ENCODE measurements at places on chromosomes 4 and X.

DNA sequence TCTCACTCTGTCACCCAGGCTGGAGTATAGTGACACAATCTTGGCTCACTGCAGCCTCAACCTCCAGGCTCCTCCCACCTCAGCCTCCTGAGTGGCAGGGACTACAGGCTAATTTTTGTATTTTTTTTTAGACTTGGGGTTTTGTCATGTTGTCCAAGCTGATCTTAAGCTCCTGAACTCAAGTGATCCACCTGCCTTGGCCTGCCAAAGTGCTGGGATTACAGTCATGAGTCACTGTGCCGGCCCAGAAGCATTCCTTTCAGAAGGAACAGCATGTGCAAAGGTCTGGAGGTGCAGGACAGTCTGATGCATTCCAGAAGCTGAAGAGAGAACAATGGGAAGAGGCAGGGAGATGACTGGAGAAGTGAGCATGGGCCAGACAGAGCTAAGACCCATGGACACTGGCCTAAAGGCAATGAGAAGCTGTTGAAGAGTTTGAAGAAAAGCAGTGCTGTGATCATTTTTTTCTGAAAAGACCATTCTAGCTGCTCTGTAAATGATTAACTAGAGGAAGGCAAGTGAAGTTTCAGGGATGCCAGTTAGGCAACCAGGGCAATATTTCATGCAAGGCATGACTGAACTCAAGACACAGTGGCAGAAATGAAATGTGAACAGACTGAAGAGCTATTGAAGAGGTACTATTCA lies 43.2 kb downstream of the MANBA start:
- DNase-seq: no peak

DNA sequence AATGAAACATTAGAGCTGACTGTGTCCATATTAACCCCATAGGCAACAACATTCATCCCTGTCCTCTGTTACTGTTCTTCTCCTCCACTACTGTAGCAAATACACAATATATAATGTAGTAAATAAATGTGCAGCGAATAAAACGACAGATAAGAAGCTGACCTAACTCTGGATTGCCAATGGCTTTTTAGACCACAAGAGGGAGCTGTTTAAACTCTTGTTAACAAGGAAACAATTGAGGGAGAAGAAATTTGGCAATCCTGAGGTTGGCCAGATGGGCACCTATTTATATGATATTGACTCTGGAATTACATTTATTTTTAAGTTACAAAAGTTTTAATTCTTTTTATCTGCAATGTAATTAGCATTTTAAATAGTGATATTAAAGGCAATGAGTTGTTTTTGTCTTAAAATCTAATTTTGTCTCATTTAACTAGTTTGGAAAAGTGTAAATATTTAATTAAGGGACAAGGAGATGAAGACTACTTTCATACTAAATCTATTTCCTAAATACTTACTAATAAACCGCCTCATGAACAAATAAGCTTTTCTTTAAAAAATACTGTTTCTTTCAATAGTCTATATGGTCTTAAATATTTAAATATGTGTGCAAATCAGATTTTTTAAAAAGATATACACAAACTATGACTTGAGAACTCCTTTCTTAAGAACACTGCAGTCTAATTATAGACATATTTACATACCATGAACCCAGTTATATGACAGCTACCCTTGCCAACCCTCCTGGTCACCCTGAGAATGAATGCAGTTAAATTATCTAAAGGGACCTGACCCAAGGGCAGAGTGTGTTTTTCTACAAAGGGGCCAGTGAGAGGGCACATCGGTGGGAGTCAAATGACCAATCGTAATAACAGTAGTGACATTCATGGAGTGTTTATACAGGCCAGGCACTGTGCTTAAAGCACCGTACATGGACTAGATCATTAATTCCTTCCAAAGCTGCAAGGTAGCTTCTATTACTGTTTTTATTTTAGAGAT lies 52.9 kb upstream of the HPF1 start:
- peak; percentile 10 for DNase-seq

- DNase-seq: no peak
These were observed 209.9 kb upstream of the SPRY1 start for GRCh38 chr4:123186731-123187130.

GRCh38 chr4:133146574-133147241 lies 2.4 kb upstream of the PCDH10 start:
- no peak for DNase-seq

DNA sequence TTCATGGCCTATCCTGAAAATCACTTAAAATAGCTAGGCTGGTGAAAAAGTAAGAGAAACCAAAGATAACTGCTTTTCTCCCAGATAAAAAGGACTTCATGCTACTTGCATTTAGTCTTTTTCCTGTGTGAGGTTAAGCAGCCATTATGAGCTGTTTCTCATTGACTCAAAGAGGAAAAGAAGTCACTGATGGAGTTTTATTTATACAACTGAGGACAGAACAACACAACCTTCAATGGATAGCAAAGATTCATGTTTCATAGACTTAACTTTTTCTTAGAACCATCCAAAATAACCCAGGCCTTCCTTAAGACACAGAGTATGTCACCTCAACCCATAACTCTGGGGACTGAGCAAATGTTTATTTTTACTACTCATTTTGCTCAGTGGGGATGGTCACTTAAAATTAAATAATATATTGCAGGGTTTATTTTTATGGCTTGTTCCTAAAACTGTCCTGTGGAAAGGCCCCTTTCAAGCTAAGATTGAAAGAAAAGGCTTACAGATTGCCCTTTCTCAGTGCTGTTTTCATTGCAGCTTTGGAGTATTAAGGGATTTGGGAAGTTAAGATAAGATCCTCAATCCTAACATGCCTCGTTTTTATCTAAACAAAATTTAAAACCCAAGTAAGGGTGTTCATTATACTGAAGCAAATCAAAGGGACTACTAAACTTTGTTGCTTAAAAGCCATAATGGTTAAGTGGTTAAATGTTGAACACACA lies 252.6 kb upstream of the MAD2L1 start:
- no peak for DNase-seq

GRCh38 chr4:77360451-77360850 lies 203.4 kb downstream of the CCNG2 start:
- DNase-seq: no peak

DNA sequence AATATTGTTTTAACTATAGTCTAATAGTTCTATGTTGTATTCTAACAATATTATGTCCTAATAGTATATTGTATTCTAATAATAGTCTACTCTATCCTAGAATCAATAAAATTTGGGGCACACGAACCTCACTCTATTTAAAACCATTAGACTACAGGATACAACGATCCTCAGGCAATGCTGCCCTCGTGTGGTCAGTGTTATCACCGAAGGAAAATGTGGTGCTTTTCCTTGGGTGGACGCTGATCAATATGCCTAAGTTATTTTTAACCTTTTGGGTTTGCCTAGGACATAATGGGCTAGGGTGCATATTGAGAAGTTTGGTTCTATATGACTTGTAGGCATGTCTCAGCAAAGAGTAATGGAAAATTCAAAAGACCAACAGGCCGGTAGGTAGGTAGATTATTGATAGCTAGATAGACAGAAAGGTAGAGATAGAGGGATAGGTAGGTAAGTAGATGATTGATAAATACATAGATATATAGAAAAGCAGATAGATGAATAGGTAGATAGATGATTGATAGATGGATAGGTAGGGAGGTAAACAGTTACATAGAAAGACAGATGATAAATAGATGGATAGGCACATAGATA lies 75.1 kb downstream of the PRKX start:
- DNase-seq: peak; percentile 8

DNA sequence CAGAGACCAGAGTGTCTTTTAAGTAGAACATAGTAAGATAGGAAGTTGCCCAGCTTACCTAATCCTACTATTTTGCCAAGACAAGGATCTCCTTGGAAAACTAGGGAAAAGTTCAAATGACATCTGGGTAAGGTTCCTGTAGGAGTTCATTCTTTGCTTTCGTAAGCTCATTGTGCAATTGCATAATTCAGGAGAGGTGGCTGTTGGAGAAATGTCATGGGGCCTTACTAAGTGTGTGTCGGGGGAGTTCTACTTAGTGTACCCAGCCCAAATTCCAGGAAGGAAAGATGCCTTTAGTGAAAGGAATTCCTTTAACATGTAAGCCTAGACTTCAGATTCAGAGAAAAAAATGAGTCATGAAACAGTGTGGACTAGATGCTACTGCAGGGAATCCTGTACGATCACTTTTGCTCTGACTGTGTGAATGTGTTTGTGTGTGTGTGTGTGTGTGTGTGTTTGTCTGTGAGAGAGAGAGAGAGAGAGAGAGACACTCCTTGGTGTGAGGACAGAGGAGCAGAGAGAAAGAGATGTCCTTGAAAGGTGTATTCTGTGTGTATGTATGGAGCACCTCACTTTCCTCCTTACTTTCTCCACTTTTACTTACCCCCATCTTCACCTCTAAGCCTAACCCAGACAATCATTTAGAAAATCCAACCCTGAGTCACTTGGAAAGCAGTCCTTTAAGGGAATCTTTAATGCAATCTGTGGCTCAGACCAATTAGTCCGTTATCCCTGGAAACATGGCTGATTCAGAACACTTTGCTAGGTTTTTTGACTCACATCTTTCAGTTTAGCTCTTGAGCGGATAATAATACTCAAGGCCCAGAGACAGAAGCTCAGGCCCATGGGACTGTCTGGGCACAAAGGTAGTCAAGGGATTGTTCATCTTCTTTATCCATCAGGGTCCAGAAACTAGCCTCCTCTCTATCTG lies 114.5 kb upstream of the ACSL4 start:
- DNase-seq: no peak

DNA sequence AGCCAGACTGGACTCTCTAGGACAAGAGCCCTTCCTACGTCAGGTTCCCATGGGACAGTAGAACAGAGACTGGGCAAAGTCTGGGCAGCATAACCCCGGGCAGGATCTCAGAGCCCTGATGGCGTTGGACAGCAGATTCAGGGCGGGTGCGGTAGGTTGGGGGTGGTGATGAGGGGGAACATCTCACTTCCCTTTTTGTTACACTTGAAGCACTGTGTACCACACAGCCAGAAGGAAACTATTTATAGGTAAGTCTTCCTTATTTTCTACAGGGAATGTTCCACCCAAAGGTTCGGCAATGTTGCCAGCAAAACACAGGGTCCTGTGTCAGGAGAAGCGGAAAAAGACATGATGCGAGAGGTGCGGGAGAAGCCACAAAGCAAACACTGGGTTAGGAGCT lies 54.3 kb downstream of the TSC22D3 start:
- no peak for DNase-seq

GRCh38 chr4:7044137-7044930 lies 1.2 kb downstream of the TADA2B start:
- no peak for DNase-seq

DNA sequence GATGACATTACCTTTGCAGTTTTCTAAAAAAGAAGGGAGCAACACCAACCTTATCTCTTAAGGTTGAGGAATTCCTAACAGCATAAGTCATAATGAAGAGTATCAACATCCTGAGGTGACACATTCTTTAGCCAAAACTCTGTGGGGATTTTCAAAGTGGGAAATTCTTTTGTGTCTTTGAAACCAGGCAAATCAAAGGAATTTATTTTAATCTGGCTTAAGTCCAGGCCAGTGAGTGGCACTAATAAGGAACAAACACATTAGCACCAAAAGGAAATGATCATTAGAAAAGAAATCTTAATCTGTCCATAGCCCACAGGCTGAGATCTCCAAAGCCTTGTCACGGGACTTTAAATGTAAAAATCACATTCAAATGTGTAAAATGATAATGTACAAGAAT lies 110.1 kb downstream of the LARP7 start:
- DNase-seq: no peak

DNA sequence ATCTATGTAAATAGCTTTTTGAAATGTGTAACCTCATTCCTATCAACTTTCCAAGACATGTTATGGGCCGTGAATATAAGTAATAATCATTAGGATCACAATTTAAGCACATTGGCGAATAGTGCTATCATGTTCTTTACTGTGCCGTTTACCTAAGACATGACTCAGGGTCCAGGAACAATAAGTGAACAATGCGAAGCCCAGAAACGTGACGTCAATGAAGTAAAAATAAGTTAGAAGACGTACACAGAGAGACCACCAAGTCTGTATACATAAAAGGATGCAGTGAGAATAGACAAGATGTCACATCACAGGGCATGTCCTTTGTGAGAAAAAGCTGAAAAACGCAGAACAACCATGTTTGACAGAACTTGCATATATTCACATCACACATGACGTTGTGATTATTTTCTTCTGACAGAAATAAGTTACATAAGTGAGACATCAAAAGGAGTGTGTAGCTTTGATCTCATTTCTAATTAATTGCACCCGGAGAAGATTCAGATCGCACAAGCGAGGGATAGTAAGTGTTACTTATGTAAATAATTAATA lies 49.4 kb upstream of the FAT1 start:
- DNase-seq: no peak

GRCh38 chrX:24694825-24695224 lies 1.1 kb downstream of the POLA1 start:
- DNase-seq: no peak

GRCh38 chr4:186445040-186445439 lies 110.3 kb downstream of the MTNR1A start:
- DNase-seq: no peak

DNA sequence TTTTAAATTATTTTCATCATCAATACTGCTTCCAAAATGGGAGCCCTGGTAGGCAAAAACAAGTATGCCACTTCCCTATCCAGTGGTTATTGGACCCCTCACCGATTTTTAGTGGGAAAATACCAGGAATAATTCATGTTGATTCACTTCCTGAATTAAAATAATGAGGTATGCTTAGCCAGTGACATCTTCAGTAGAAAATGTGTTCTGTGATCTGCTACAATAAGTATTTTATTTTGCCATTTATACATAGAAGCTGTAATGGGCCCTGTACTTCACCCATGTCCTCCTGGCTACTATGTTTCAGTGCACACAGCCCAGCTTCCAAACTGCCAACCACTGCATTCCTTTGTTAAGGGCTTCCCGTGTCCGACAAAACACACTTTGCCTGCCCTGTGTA lies 41.0 kb upstream of the KLHL34 start:
- DNase-seq: no peak

GRCh38 chr4:21012851-21013331 lies 312.6 kb downstream of the PACRGL start:
- DNase-seq: no peak

- DNase-seq: no peak
These were observed 178.3 kb downstream of the FAM13A start for GRCh38 chr4:88878642-88879041.

DNA sequence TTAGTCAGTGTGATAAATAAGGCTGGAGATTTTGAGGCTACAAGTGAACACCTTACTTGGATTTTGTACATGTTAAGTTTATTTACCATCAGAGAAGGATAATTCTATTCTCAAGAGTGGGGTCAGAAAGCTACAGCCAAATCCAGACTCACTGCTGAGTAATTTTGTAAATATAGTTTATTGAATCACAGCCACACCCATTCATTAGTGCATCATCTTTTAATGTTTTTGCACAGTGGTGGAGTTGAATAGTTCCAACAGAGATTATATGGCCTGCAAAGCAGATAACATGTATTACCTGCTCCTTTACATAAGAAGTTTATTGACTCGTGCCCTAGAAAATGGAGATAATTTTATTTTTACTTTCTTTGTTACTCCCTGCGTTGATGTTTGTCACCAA lies 60.4 kb downstream of the PCDH18 start:
- no peak for DNase-seq

DNA sequence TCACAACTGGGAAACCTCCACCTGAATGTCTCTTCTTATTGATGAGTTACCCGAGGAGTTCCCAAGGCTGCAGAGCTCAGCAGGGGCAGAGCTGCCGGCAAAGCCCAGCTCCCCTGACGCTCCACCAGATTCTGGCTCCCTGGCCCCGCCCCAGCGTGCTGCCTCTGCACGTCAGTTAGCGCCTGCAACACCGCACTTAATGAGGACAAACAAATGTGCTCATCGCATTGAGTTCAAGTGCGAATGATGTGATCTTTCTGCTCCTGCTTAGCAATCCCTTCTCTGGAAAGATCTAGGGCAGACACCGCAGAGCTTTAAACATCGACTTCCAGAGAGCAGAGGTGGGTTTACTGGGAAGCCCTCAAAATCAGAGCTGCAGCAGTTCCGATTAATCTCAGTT lies 55.5 kb upstream of the FBXW7 start:
- no peak for DNase-seq
